ENCODE measurements at places on chromosomes 1 and 21. TPM values are rescaled to one million over a fixed set of nuclear protein-coding genes. Genes with fewer than 3 reads are reported as not detected.

COL6A1 gene
- total RNA-seq: 3.2 TPM

CFAP74 gene
- total RNA-seq: not detected

TMEM50B gene
- 27.8 TPM for total RNA-seq

SPTA1 gene
- total RNA-seq: not detected

KRTAP6-2 gene
- total RNA-seq: not detected

TMEM269 gene
- total RNA-seq: 0.17 TPM

GRCh38 chr1:221620437-221621384 lies 121.2 kb downstream of the DUSP10 start:
- H3K36me3 ChIP-seq: no peaks in the 10 kb centered on the region
- no peak overlapping the region for H3K4me3 ChIP-seq
- H3K27ac ChIP-seq: peak overlapping the region; percentile 4
- H3K4me1 ChIP-seq: peaks cover 7% of the 10 kb centered on the region

DNA sequence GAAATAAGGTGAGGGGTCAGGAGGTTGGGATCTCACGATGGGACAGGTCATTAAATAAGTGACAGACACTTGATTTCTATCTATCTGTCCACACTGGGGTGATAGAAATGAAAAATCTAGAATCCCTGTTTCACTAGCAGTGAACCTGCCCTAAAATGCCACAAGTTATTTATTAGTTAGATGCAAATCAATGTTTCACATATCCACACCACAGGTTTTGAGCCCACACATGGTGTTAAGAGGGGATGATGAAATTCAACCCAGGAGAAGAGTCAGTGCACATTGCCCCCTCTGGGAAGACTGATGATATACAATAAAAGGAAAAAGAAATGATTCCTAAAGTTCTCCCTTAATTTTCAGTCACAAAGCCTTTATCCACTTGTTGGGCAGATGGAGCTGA lies 10.1 kb upstream of the NTPCR start:
- no peak overlapping the region for H3K27ac ChIP-seq
- H3K4me1 ChIP-seq: peaks cover 12% of the 10 kb centered on the region
- H3K27me3 ChIP-seq: no peaks in the 10 kb centered on the region
- no peaks in the 10 kb centered on the region for H3K36me3 ChIP-seq
- no peak overlapping the region for H3K4me3 ChIP-seq

DNA sequence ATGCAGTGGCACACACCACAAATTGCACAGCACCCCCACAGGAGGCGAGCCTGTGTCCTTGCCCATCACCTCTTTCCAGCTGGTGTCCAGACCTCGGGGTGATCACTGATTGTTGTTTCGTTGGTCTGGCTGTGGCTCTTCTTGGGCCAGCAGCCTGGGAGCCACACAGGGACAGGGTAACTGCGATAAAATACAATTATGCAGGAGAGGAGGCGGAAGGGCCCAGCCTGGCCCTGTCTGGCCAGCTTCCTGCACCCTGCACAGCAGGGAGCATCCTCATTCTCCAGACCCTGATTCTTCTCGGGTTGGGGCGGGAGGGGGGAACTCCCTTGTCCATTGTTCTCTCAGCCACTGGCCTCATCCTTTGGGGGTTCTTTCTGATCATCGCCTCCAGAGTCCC lies 83.6 kb downstream of the ADARB1 start:
- no peak overlapping the region for H3K27ac ChIP-seq
- H3K4me3 ChIP-seq: no peak overlapping the region
- H3K36me3 ChIP-seq: peaks cover 1% of the 10 kb centered on the region
- H3K27me3 ChIP-seq: no peaks in the 10 kb centered on the region
- no peak for DNase-seq

- H3K27me3 ChIP-seq: no peaks in the 10 kb centered on the region
- no peak overlapping the region for H3K4me3 ChIP-seq
- no peak for DNase-seq
- no peak overlapping the region for H3K27ac ChIP-seq
These were observed 3.9 kb downstream of the CTRC start for GRCh38 chr1:15442119-15442518.

- no peaks in the 10 kb centered on the region for H3K4me1 ChIP-seq
- no peak overlapping the region for H3K27ac ChIP-seq
- H3K4me3 ChIP-seq: no peak overlapping the region
- no peaks in the 10 kb centered on the region for H3K27me3 ChIP-seq
These were observed 23.1 kb downstream of the SLC35A3 start for GRCh38 chr1:99992760-99993467.

GRCh38 chr1:200905411-200906052 lies 10.8 kb downstream of the INAVA start:
- peak; percentile 89 for DNase-seq
- H3K4me3 ChIP-seq: no peak overlapping the region
- peaks cover 81% of the 10 kb centered on the region for H3K36me3 ChIP-seq
- no peaks in the 10 kb centered on the region for H3K27me3 ChIP-seq
- H3K27ac ChIP-seq: no peak overlapping the region
- peaks cover 31% of the 10 kb centered on the region for H3K4me1 ChIP-seq

- peaks cover 6% of the 10 kb centered on the region for H3K4me1 ChIP-seq
- no peaks in the 10 kb centered on the region for H3K36me3 ChIP-seq
- DNase-seq: peak; percentile 73
- no peak overlapping the region for H3K27ac ChIP-seq
- no peaks in the 10 kb centered on the region for H3K27me3 ChIP-seq
These were observed 39.2 kb downstream of the CAMK2N1 start for GRCh38 chr1:20446796-20447195.

DNA sequence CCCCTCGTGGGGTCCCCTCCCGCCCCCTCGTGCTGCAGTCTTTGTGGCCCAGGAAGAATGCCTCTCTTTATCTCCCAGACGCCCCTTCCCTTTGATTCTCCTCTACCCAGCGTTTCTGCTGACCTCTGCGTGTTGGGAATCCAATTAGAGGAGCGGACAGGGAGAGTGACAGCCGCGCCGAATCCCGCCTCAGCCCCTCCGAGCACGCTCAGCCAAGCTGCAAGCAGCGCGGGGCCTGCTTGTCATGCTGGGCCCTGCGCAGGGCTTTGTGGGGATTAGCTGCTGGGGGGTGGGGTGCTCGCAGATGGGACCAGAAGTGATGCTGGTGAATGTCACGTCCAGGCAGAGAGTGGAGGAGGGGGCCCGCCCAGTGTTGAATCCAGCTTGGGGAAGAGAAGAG lies 91.1 kb downstream of the EPHB2 start:
- H3K27me3 ChIP-seq: no peaks in the 10 kb centered on the region
- no peak overlapping the region for H3K4me3 ChIP-seq
- H3K4me1 ChIP-seq: peaks cover 7% of the 10 kb centered on the region
- no peaks in the 10 kb centered on the region for H3K36me3 ChIP-seq
- H3K27ac ChIP-seq: no peak overlapping the region
- DNase-seq: no peak

- no peak for DNase-seq
- no peak overlapping the region for H3K27ac ChIP-seq
- H3K36me3 ChIP-seq: no peaks in the 10 kb centered on the region
- no peaks in the 10 kb centered on the region for H3K27me3 ChIP-seq
- no peaks in the 10 kb centered on the region for H3K4me1 ChIP-seq
These were observed 42.7 kb upstream of the SLC30A1 start for GRCh38 chr1:211621447-211622198.

DNA sequence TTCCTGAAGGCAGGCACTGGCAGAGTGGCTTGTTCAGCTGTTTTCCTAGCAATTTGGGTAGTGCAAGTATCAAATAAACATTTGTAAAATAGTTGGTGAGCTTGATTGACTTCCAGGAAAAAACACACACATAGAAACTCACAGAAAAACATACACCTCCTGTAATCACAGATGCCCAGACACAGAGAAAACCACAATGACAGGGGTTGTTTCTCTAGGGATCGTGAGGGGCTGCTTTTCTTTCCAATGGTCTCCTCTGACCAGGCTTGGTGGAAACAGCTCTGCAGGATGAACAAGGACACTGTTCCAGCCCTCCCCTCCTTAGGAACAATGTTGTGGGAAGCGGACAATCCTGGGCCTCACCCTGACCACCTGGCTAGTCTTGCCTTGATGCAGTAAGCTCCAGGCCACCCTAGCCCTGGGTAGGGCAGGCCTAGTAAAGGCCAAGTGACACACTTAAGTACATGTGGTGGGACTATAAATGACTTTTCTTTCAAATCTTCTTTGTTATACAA lies 142.5 kb upstream of the HMGB4 start:
- no peaks in the 10 kb centered on the region for H3K27me3 ChIP-seq
- no peaks in the 10 kb centered on the region for H3K4me1 ChIP-seq
- no peaks in the 10 kb centered on the region for H3K36me3 ChIP-seq

- H3K4me1 ChIP-seq: peaks cover 9% of the 10 kb centered on the region
- H3K27me3 ChIP-seq: no peaks in the 10 kb centered on the region
- DNase-seq: peak; percentile 55
These were observed 437.0 kb downstream of the SIPA1L2 start for GRCh38 chr1:232192781-232193450.

DNA sequence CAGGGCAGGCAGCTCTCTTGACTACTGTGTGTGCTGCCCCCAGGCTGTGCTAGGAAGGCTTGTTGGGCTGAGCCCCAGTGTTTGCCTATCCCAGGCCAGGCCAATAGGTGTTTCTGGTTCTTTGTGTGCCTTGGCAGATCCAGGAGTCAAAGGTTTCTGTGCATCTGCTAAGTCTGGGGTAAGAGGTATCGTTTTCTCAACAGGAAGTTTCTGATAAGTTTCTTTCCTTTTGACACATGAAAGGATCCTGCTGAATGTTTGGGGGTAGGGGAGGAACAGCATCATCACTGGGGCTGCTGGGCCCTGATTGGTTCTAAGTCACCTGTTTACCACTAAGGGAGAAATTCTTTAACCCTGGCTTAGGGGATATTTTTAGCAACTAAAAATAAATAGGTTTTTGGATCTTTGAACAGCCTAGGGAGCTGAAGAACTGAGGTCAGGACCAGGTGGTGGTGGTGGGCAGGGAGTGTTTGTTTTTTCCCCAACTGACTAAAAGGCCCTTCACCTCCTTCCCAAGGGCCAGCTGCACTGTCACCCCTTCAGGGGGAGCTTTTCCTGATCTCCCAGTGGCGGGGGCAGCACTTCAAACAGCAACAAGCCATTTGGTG lies 85.1 kb downstream of the KCNN3 start:
- H3K27ac ChIP-seq: no peak overlapping the region
- peaks cover 40% of the 10 kb centered on the region for H3K27me3 ChIP-seq
- H3K36me3 ChIP-seq: no peaks in the 10 kb centered on the region
- no peaks in the 10 kb centered on the region for H3K4me1 ChIP-seq

GRCh38 chr1:64387389-64388285 lies 82.3 kb upstream of the CACHD1 start:
- no peaks in the 10 kb centered on the region for H3K4me1 ChIP-seq
- no peak overlapping the region for H3K27ac ChIP-seq
- no peak for DNase-seq
- no peak overlapping the region for H3K4me3 ChIP-seq
- no peaks in the 10 kb centered on the region for H3K36me3 ChIP-seq

- DNase-seq: no peak
- no peak overlapping the region for H3K4me3 ChIP-seq
- no peaks in the 10 kb centered on the region for H3K4me1 ChIP-seq
- H3K27ac ChIP-seq: no peak overlapping the region
- no peaks in the 10 kb centered on the region for H3K27me3 ChIP-seq
These were observed 68.1 kb upstream of the APP start for GRCh38 chr21:26238646-26239045.

DNA sequence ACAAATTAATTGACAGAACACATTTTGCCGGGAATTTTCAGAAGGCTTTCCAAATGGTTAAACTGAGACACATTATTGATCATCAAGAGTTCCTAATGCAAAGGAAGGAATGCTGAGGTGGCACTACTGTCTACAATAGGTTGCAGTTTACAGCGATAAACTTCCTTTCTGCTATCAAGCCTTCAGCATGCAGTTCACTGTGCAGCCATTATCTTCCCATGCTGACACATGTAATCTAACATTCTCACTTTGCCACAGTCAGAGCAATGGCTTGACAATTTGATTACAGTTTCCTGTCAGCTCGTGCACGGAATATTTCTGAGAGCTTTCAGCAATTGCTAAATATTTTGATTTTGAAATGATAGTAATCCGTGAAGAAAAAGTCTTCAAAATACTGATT lies 166.9 kb upstream of the PRMT6 start:
- no peak for DNase-seq
- H3K4me3 ChIP-seq: no peak overlapping the region
- no peaks in the 10 kb centered on the region for H3K27me3 ChIP-seq
- no peaks in the 10 kb centered on the region for H3K36me3 ChIP-seq

DNA sequence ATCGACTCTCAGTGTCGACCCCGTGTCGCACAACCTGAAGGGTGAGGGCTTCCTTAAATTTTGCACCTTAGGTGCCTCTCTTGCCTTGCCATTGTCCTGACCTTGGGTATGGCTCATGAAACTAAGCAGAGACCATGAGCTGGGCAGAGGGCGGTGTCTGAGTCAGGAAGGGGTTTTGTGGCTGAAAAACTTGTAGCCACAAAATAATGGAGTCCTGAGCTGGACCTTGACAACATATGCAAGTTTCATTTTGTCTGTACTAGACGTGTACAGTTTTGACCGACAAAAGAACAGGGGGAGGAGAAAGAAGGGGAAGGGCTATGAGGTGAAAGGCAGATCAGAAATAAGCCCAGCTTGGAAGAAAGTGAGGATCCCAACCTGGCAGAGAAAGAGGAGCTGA lies 8.3 kb upstream of the RUNX1 start:
- no peaks in the 10 kb centered on the region for H3K4me1 ChIP-seq
- H3K4me3 ChIP-seq: no peak overlapping the region
- H3K36me3 ChIP-seq: no peaks in the 10 kb centered on the region
- H3K27me3 ChIP-seq: no peaks in the 10 kb centered on the region
- no peak overlapping the region for H3K27ac ChIP-seq
- no peak for DNase-seq

- peaks cover 29% of the 10 kb centered on the region for H3K27me3 ChIP-seq
- no peaks in the 10 kb centered on the region for H3K36me3 ChIP-seq
- peaks cover 6% of the 10 kb centered on the region for H3K4me1 ChIP-seq
- no peak overlapping the region for H3K4me3 ChIP-seq
These were observed 59.3 kb downstream of the IGSF21 start for GRCh38 chr1:18166929-18167328.
